Epithelial cell of esophagus (primary cell): ENCODE measurements at places on chromosomes 2 and 18.

DNA sequence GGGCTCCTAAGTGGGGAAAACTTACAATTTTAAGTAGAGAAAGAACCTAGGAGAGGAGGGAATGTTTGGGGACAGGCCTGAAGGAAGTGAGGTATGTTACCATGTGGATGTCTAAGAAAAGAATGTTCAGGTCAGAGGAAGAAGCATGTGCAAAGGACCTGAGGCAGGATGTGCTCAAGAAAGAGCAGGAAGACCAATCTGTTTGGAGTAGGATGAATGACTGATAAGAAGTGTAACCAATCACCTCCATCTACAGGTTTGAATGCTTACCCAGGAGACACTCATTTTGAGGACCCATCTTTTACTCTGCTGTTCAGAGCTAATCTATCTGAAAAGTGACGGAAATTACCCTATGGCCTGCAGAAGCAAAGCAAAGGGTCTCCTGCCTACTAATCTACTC, 342.3 kb downstream of the ARHGAP15 start:
- no peak for DNase-seq

GRCh38 chr18:37853706-37854105, 288.1 kb upstream of the CELF4 start:
- DNase-seq = no peak

- peak; percentile 23 for DNase-seq
Observed at GRCh38 chr18:38369772-38370690, 804.4 kb upstream of the CELF4 start.

DNA sequence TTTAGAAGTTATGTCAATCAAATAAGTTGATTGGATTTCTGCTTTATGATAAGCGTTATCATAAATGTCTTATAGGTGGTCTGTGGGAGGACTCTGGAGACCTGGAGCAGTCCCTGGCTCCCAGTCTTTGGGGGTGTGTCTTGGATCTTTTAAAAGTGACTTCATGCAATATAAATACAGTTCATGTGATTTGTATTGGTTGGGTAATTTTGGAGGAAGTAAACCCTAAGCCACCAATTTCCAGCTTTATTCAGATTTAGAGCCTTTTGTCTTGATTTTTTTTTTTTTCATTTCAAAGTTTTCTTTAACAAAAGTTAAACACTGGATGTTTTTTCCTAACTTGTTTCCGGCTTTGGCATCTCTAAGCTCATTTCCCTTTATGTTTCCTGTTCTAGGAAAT, 68.8 kb downstream of the MAP4K4 start:
- no peak for DNase-seq

DNA sequence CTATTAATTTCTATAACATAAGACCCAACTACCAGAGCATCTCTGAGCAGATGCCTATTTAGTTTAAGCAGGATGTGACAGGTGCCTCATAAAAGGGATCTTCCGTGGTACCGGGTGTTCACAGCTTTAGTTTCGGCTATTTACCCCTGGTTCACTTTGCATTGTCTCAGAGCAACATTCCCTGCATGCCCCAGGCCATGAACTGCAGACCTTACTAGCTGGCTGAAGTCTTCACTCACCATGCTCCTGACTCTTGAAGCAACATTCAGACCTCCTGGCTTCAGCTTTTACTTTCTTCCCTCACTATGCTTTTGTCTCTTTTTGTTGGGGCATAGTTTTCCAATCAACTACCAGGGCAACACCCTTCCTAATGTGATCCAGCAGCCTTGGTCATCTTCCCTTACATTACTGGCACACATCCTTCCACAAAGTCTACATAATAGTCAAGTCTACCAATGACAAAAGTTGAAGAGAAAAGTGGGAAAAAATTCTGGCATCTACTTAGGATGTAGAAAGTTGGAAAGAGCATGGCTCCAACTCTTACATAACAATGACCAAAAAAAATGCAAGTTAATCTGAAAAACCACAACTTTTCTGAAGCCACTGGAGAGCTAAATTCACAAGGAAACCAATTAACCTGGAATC, 99.2 kb downstream of the SESTD1 start:
- DNase-seq = no peak

GRCh38 chr2:56316011-56316410, 132.2 kb downstream of the CCDC85A start:
- DNase-seq = no peak
